ENCODE measurements at places on chromosomes 16 and 17. TPM values are rescaled to one million over a fixed set of nuclear protein-coding genes. Genes with fewer than 3 reads are reported as not detected.

Gene VPS35L
- 48.4 TPM for total RNA-seq

Gene TBC1D3G
- total RNA-seq = not detected

Gene TP53TG3
- total RNA-seq = not detected

Gene CALB2
- not detected for total RNA-seq

Gene CEP95
- 23.4 TPM for total RNA-seq

Gene SLC13A5
- not detected for total RNA-seq

Gene CDK5R1
- total RNA-seq = 0.89 TPM

Gene SPNS3
- total RNA-seq = not detected

Gene NPTX1
- total RNA-seq = 0.35 TPM

Gene SP6
- not detected for total RNA-seq

Gene TMEM106A
- total RNA-seq = 7.5 TPM

Gene NLK
- total RNA-seq = 14.7 TPM

Gene TVP23A
- total RNA-seq = not detected

Gene RAB37
- 0.53 TPM for total RNA-seq

Gene CCL2
- total RNA-seq = 14.7 TPM

Gene IL34
- total RNA-seq = 2.3 TPM

Gene SMPD3
- total RNA-seq = 0.58 TPM

Gene C1QTNF8
- total RNA-seq = not detected

Data from myometrial cell (primary cell).